ENCODE measurements at places on chromosomes 16 and 17.

GRCh38 chr17:81556175-81556691 lies 4.1 kb upstream of the FAAP100 start:
- DNase-seq: peak; percentile 98

DNA sequence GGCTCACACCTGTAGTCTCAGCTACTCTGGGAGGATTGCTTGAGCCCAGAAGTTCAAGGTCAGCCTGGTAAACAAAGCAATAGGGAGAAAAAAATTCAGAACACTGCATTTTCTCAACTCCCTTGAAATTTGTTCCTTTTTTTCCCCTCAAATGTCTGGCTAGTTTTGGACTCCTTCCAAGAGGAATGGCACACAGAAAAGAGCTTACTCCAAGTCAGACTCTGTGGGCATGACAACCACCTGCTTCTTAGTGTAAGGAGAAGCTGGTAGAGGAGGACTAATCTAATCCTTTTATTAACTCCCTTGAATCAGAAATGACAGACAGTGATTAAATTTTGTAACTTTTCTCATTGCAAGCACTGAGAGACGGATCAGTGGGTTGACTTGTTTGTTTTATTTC lies 27.9 kb upstream of the HYDIN start:
- DNase-seq: no peak

GRCh38 chr17:1548032-1548431 lies 14.6 kb downstream of the PITPNA start:
- DNase-seq: no peak

- no peak for DNase-seq
These were observed at the start of gene IRF8 for GRCh38 chr16:85898521-85899442. Gene IRF8, plus strand, starts transcription at chr16:85899162. Its CDS starts 3,854 bp downstream, at chr16:85903016.

DNA sequence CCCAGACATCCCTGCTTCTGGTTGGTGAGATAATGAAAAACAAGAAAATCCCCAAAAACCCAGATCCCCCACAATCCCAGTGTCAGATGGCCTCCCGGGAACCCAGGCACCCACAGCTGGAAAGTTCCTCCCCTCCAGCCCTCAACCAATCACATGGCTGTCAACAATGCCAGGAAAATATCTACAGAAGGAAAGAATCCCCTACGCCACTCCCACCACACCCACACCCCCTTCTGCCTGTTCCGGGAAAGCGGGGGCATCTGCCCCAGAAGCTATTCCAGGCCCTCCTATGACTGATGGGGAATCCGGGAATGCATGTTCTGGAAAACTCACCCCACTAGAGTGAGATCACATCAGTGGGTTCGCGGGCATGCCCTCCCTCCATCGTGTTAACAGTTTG lies 1.8 kb downstream of the TMEM95 start:
- DNase-seq: no peak

- DNase-seq: peak; percentile 26
These were observed 3.2 kb upstream of the SLC47A2 start for GRCh38 chr17:19719355-19720209.

GRCh38 chr17:49015179-49015923 lies 18.2 kb downstream of the IGF2BP1 start:
- no peak for DNase-seq

DNA sequence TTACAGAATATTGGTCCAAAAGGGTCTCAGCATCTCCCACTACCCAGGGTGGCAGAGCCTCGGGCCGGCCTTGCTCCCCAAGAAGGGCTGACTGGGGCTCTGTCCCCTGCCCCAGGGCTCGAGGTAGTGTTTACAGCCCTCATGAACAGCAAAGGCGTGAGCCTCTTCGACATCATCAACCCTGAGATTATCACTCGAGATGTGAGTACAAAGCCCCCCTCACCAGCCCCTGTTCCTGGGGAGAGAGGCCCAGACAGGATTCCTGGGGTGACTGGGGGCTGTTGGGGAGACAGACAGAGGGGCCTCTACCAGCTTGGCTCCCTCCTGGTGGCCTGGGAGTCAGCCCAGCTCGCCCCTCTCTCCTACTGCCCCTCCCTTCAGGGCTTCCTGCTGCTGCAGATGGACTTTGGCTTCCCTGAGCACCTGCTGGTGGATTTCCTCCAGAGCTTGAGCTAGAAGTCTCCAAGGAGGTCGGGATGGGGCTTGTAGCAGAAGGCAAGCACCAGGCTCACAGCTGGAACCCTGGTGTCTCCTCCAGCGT lies 6.1 kb upstream of the NLRC5 start:
- peak; percentile 91 for DNase-seq

GRCh38 chr16:13926891-13927290 lies 6.9 kb downstream of the ERCC4 start:
- DNase-seq: no peak

DNA sequence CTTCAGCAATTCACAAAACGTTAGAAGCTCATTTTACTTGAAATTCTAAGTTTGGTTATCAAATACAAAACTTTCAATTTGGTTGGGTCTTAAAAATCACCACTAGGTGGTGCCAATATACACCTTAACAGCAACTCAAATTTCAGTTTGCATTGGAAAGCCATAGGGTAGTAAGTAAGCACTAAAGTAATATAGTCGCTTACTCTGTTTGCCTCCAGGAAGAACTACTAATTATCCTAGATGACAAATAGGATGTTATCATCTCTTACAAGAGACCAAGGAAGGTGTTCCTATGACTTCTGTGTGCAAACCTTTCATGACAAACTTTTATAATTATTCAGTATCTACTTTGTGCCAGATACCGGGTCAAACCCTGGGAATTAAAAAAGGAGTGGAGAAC lies 93.3 kb downstream of the MYO1D start:
- peak; percentile 80 for DNase-seq

DNA sequence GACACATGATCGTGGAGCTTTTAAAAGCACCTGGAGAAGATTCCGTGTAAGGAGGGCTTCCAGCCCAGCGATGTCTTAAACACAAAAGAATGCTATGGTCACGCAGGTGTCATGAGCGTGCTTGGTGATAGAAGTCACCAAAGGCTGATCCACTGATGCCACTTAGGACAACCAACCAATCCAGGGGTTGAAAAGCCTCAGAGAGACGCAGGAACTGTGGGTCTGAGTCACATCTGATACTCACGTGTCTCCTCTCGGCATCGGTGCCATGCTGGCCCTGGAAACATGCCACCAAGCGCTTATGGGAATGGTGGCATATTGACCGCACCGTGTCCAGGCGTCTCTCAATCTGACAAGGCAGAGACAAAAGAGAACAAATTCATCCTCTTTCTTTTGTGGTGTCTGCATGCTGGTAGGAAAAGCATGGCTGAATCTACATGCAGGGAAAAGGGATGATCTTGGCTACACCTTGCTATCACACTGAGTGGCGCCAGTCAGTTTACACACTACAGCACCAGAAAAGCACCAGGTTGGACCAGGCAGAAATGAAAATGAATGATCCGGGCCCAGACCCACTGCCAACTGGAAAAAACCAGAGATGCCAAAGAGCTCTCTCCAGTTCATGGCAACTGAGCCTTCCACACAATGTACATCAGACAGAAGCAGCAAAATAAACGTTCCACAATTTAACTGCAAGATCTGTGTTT lies 38.0 kb downstream of the ARHGAP17 start:
- no peak for DNase-seq

GRCh38 chr17:21008160-21008915 lies 34.5 kb downstream of the USP22 start:
- no peak for DNase-seq

- no peak for DNase-seq
These were observed 44.7 kb upstream of the LGALS9 start for GRCh38 chr17:27586203-27586721.

GRCh38 chr16:76824791-76825190 lies 366.2 kb upstream of the MON1B start:
- no peak for DNase-seq

- no peak for DNase-seq
These were observed 263.5 kb downstream of the SNX29 start for GRCh38 chr16:12240036-12240435.

DNA sequence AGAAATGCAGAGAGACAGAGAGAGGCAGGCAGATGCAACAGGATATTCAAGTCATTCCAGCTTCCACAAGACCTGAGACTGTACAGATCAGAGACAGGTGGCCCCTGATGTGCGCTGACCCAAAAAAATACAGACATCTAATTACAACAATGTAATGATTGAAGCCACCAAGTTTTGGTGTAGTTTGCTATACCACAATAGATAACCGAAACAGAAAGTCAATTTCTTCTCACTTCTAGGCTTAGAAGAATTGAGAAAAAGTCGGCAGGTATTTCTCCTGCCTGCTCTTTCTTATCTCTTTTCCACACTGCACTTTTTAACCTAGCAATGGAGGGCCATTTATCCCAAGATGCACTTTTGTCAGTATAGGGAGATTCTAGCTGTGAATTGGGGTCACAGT lies 949.2 kb downstream of the CDH11 start:
- DNase-seq: no peak
